Ovary (tissue), 10 donors: ENCODE measurements at places on chromosomes 2 and 18. TPM values are rescaled to one million over a fixed set of nuclear protein-coding genes. Genes with fewer than 3 reads are reported as not detected.

Gene MOCOS
- total RNA-seq = 8.8 TPM

DNA sequence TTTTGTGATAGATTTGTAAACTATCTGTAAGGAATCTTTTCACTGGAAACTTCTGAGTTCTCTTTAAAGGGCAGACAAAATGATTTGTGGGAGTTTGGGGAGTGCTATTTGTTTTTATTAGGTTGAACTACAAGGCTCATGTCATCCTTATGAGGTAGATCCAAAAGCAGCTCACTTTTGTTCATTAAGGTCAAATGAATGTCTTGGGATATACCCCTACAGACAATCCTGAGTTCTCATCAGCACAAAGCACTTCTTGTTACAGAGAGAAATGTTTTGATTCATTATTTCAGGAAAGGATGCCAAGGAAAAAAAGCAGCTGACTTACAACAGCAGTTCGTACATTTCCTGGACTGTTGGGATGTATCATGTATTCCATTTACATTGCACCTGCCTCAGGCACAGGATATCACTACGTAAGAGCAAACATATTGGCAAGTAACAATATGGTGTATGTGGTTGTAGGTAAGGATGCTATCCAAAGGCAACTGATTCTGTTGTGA, 68.9 kb downstream of the DCC start:
- DNase-seq = no peak

GRCh38 chr18:48806551-48807261, 144.1 kb downstream of the SMAD7 start:
- no peak for DNase-seq

DNA sequence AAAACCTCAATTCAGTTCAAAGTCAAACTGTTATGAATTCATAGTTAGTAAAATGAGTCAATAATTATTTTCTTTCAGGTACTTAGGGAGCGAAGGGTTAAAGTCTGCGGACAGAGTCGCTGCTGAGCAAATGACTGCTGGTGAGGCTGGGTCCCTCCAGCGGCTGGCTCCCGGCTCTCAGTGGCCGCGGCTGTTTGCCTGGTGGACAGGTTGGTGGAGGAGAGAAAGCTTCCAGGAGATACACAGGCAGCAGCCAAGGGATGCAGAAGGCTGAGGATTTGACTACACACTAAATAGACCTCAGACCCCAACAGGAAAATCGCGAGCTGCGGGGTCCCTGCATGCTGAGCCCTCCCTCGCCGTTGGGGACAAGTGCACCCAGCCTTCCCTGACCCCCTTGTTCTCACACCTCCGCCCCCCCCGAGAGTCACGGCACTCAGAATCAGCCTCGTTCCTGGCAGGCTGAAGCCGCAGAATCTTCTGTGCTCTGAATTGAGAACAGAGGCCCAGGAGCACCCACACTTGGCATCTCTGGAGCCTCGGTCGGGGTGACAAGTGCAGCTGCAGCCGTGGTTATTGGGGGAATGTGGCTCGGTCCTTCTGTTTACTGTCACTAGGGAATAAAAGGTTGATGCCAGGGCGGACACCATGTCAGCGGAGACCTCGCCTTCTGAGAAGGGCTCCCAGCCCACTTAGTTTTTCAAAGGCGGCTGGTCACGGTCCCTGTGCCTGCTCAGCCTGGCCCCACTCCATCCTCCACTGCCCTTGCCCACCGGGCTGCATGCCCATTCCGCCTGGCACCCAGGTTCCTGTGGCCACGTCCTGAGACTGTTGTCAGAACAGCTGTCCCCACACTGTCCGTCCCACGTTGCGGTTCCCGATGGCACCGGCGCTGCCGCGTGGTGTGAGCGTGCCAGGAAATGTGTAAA, 74.0 kb downstream of the SLC66A2 start:
- no peak for DNase-seq

- DNase-seq = no peak
Measured at GRCh38 chr2:178905261-178905660, 98.0 kb upstream of the TTN start.
